Stimulated activated CD4-positive, alpha-beta T cell treated with anti-CD3 and anti-CD28 coated beads, Interleukin-2, amount 100 ng/mL, for 24 hours (primary cell): ENCODE measurements at places on chromosomes 4 and X.

- DNase-seq = no peak
Measured at GRCh38 chr4:3361896-3362295, 69.1 kb downstream of the RGS12 start.

DNA sequence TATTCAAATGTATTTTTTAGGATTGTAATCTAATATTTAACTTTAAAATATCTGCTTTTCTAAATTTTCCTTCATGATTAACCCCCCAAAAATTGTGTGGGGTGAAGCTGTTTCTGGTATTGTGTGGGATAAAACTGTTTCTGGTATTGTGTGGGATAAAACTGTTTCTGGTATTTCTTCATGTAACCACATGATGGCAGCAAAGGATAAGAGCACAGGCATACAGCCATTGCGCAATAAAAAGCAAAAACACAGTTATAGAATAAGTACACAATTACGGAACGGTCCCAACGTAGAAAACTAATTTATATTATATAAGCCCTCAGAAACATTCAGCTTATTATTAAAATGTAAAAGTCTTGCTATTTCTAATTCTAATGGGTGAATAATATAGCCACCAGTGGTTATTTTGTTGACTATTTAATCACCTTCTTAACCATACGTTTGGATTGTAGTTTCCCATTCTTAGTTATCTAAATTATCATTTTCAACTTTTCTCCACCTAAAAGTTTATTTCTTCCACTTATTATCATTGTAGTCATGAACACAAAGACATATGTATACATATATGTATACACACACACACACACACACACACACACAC, 333.9 kb upstream of the FSTL5 start:
- no peak for DNase-seq

DNA sequence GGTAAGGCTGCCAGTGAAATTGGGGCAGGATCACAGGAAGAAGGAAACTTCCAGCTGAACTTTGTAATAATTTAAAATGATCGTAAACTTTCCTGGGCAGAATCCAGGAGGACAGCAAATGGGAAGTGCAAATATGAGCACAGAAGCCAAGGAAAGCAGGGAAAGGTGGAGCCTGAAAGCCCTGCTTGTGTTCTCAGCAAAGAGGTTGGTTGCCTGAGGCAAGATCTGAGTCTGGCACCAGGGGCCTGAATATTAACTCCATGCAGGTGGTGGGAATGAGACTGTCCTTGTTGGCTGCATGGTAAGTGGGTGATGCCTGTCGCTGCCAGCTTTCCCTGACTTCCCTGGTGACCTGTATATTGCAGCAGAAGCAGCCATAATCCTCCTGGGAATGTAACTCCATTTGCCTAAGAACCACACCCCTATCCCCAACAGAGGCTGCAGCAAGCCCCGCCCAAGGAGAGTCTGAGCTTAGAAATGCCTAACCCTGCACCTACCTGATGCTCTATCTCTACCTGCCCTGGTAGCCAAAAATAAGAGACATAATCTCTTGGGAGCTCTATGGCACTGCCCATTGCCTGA, 132.0 kb upstream of the HDX start:
- no peak for DNase-seq

DNA sequence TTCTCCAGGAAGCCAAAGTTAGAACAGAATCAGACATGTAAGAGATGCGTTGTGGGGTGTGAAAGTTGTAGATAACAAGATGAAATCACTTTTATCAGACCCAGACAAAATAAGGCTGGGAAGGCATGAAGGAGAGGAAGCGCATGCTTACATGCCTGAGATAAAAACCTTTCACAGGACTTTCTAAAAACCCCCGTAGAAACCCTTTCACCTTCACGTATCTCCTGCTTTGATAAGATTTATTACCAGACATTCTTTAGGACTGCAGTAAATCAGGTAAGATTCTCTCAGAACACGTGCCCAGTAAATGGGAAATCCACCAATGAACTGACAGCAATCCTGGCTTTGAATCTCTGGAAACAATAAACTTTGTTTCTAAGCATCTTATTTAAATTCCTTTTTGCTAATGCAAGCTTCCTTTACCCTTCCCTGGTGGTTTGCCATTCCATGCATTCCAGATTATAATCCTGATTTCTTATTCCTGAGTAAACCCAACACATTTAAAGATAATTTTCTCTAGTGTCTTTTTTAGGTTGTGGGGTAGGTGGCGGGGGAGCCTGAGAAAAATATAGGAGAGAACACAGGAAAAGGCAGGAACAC, 254.6 kb upstream of the LDB2 start:
- DNase-seq = no peak

GRCh38 chrX:138504273-138504672, 207.2 kb downstream of the FGF13 start:
- DNase-seq = no peak

DNA sequence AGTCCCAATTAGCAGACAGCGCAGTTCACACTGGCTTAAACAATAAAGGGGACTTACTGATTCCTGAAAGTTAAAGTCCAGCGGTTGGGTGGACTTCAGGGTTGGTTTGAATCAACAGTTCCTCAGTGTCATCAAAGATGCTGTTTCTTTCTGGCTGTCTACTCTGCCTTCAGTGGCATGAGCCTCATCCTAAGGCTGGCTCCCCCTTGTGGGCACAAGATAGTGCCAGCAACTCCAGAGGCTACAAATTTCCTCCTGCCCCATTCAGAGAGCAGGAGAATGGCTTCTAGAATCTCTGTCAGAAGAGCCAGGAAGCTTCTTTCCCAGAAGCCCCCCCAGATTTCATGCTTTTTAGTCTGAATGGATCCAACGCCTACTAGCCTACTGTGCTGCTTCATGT, 82.4 kb upstream of the MTM1 start:
- peak; percentile 54 for DNase-seq

DNA sequence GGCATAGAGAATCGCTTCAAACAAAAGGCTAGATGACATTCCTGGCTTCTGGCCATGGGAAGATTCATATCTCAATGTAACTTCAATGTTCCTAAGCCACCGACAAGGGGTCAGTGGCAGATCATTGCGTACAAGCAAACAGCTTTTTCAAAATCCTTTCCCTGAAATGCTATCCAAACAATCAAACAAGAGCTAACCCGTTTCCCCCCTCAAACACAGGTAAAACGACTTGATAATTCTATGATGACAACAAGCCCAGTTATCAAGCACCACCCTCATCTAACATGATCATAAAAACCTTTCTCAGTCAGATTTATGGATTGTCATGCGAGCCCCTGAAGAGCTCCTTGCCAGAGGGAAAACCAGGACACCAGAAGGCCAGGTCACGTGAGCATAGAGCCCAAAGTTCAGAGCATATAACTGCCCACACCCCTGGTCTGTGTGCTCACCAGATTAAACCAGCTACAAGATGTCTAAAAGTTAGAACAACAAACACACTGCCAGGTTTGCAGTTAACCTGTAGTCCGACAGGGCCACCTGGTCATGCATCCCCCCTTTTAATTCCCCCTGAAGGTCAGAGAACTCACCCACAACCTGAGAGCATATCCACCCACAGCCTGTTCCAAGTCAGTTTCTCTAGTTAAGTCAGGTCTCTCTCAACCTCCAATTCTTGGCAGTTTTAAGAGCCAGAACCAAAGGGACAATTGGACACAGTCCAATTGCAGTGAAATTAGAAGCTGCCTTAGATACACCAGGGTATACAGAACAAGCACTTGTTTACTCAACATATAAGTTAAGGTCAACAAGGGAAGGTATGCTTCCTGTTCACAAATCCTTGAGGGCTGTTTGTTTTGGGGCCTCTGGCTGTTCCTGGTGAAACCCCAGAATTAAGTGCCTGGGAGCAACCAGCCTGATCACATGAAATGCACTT, 248.1 kb upstream of the PPARGC1A start:
- DNase-seq = no peak

DNA sequence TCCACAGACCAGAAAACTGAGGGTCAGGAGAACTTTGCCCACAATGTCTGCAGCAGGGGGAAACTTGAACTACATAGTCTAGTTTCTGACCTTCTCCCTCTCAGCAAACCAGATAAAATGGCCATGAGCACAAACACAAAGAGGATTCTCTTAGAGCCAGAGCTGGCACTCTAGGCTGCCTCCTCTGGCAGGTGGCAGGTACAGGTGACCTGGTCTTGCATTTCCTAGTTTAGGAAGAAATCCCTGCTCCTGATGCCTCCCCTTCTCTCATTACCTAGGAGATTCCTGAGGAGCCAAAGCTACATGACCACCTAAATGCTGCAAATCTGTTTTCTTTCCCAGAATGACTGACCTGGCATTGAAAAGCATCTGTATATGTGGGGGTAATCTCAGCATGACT, 45.1 kb downstream of the ARHGEF9 start:
- DNase-seq = no peak

DNA sequence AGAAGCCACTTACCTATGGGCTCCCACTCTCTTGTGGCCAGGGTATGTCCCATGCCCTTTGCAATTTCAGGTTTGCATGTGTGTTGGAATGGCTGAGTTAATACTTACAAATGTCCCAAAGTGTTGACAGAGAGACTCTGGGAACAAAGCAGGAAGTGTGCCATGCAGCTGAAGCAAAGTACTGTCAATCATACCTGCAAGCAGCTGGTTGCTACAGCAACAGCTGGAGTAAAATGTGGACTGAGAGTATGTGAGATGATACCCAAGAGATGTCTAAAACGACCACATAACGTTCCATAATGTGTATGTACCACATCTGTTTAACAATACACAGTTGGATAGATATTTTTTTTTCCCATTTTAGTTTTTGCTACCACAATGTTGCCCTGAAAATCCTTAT, 82.8 kb upstream of the CAMK2D start:
- DNase-seq = no peak

DNA sequence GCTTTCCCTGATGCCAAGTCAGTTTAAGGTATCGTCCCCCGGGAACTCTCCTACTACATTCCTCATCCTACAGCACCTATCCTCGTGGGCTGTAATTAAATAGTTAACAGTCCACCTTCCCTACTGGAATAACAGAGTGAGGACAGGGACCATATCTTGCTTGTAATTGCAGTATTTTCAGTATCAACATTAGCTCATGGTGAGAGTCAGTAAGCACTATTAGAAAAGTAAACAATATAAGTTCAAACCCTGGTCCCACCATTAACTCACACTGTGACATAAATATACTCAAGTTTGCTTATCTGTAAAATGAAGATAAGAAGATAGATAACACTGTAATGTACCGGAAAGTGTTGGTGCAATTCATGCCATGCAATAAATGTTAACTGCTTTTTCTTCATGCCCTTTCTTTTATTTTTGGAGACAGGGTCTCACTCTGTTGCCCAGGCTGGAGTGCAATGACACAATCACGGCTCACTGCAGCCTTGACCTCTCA, 61.3 kb downstream of the SH3RF1 start:
- DNase-seq = no peak

DNA sequence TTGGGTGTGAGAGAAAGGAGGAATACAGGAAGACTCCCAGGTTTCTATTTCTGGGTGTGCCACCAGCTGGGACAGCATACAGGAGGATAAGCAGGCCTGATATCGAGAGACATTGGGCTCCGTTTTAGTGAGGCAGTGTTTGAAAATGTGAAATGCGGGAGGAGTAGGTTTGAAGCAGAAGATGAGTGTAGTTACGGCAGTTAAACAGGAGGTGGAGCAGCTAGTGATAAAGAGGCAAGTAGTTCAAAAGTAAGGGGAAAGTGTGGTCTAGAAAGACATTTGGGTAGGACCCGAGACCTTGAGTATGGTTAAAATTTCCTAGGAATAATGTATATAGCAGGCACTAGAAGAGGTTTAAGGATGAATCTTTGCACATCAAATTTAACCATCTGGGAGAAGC, 42.4 kb downstream of the DCUN1D4 start:
- no peak for DNase-seq

DNA sequence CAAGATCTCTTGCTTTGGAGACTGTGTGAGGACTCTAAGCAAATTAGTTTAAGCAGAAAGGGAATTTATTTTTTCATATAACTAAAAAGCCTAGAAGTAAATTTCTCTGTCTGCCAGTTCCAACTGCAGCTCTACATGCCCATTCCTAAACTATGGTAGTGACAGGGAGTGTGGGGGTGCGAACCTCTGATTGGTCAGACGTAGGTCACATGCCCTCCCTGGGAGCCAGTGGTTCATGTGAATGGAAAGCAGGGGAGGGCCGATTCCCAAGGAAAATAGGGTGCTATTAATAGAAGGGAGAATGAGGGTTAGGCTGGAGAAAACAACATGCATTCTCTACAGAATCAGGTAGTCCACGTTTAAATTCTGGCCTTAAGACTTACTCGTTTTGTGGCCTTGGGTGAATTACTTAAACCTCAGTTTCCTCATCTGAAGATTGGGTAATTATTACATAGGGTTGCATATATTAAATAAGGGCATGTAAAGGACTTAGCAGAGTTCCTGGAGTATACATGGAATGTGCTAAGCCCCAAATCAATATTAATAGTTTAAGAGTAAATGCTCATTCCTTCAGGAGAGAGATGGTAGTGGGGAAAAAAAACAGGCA, 7.2 kb downstream of the RAB33B start:
- no peak for DNase-seq

GRCh38 chr4:34182306-34182705, 2062.0 kb downstream of the ARAP2 start:
- no peak for DNase-seq

DNA sequence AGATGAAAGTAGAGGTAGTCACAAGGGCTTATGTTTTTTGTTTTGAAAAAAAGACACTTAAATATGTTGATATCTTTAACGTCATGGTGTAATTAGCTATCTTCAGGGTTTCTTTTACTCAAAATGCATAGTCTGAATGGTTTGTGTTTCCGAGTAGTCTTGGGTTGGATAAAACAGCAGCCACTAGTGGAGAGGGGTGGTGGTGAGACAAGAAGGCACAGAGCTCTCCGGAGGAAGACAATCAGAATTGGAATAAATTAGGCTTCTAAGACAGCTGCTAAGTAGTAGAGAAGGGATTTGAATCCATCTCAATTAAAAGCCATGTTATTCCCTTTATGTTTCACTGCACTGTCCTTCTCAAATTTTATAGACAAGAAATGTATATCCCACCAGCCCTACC, 240.4 kb upstream of the VEGFC start:
- DNase-seq = no peak

DNA sequence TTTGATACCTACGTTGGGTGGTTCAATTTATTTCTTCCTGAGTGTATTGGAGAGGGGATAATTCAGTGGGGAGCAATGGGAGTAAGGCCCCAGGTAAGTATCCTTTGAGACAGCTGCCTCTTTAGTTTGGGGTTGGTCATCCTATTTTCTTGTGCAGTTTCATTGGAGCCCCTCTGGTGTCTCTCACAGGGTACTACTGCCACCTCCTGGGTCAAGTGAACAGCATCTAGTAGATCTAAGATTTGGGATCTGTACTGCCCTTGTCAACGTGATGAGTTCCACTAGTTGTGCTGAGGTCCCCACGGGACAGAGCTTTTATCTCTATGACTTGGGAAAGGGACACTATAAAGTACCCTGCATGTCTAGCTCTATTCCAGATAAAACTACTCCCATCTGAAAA, 80.6 kb downstream of the PBDC1 start:
- DNase-seq = peak; percentile 17

- DNase-seq = no peak
Measured at GRCh38 chrX:21963269-21963668, 22.8 kb downstream of the SMS start.

DNA sequence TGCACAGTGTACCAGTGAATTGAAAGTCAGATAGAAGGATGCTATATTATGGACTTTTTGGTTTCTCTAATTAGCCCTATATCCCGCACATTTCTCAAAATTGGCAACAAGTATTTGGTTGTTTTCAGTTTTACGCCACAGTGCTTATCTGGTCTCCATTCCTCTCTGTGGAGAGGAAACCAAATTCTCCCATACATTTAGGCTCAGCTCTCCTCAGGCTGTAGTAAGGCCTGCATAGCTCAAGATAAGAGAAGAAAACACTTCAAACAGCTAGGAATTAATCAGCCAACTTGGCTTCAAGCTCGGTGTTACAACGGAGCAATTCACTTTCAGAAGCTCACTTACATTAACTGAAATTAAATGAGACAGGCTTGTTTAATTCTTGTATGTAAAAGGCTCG, 263.2 kb downstream of the PDHA2 start:
- DNase-seq = no peak
